ENCODE measurements at places on chromosomes 5 and 9.

DNA sequence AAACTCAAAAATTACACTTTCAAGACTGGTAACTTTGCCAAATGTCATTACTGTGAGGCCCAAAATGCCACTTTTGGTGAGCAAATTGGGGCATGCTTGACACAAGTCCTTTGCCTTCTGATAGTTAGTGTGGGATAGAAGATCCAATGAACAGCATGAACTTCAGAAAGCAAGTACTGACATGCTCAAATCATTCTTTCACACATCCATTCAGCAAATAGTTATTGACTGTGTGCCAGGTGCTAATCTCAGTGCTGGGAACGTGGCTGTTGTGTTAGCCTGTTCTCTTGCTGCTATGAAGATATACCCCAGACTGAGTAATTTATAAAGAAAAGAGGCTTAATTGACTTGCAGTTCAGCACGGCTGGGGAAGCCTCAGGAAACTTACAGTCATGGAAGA lies 247.0 kb downstream of the CHSY3 start:
- DNase-seq: no peak

GRCh38 chr9:107693625-107694326 lies 204.2 kb upstream of the KLF4 start:
- no peak for DNase-seq

GRCh38 chr9:129582855-129583254 lies 38.0 kb downstream of the C9orf50 start:
- DNase-seq: no peak

DNA sequence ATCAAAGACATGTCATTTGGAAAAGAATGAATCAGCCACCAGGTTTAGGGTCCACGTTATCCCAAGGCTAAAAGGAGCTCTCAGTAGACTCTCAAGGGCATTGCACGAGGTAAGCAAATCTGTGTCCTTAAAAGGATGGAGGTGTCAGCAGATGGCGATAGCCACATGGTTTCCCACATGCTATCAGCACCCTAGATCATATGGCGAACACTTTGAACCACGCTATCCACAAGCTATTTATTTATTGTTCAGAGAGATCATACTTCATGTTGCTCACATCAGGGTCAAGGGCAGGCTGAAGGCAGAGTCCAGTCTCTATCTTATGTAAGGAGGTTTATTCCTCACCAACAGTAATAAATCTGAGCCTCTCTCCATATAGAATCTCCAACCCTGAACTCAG lies 43.7 kb downstream of the CDH6 start:
- no peak for DNase-seq

DNA sequence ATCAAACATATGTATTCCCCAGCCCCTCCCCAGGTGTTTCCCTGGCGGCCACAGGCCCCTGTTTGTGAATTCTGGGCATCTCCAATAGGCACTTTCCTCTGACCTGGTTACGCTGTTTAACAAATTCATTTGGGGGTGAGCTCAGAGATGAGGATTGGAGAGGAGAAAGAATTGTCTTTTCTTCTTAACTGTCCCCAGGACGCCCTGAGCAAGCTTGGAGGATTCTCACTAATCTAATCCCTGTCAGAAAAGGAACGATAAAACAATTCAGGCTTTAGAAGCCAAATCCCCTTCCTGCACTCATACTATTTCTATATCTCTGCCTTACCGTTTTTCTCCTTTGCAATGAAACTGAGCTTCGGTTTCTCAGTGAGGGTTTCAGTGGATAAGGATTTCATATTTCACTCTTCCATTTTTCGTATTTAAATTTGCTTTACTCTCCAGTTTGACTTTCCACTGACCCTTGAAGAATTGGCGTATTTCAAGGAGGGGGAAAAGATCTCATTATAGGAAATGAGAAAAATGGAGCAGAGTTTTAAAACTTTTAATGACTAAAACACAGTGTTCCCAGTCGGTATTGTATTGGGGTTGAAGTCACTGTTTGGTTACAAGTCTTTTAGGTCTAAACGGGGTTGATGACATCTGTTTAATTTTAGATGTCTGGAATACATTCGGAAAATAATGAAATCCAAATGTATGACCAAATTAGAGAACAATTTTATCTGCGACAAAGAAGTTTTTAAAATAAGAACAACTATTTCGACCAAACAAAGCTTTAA lies 180.1 kb downstream of the MACROH2A1 start:
- no peak for DNase-seq

DNA sequence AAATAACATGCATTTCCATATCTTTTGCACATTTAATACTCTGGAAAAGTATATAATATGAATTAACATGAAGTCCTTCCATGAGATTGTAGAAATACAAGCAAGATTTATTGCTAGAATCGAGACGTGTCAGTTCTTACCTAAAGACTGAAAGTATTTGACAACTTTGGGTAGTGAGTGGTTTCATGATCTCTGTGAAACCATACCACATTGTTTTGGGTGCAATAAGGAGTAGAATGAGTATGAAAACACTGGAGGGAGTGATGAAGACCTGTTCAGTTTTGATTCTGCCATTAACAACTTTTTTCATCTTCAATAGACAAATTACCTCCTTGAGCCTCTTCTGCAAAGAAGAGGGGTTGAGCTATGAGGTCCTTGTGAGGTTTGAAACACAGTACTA lies 133.7 kb downstream of the NUDT12 start:
- DNase-seq: no peak

DNA sequence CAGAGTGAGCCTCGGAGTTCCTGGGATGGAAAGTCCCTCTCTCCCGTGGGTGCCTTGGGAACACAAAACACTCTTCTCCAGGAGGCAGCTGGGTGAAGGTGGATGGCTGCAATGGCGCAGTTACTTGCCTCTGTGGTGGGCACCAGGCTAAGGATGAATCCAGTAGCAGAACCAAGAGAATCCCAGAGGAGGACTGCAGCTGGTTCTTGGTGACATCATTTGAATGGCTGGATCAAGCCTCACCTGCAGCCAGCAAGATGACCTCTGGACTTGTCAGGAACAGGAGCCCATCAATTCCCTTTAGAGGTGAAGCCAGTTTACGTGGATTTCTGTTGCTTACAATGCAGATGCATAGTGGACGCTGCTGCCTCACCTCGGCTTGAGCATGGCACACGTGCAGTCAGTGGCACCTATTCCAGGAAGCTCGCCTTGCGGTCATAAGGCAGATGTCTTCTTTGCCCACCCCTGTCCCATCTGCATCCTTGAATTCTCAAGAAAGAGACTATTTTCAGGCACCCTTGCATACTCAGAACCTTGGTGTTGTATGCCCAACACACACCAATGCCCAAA lies 34.1 kb upstream of the ADAMTS2 start:
- DNase-seq: no peak

DNA sequence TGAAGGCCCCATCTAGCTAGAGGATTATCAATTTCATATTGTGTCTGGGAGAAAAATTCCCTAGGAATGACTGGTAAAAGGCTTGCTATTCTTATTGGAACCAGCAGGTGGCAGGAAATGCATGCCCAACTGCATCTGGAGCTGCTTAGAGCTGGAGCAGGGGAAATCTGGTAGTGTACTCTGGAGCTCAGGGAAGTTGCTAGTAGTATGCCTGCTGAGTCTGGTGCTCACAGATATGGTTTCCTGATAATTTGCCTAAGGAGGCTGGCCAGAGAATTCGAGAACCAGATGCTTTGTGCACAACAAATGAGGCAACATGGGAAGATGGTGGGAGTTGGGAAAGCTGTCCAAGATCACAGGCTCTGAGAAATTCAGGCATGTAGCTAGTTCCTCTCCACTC lies 53.7 kb downstream of the G3BP1 start:
- DNase-seq: peak; percentile 57

DNA sequence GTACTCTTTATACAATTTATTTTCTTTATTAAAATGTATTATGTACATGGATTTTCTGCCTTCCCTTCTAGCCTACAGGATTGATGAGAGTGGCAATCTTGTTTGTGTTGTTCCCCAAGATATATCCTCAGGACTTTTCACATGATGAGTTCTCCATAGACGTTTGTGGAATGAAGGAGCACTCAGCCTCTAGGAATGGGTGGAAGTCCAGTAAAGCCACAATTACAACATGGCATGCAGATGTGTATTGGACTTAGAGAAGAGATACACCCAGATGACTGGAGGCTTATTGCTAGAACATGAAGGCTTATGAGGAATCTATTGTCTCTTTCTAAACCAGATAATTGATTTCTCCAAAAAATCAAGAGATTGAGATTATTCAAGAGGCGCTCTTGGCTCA lies 8.2 kb upstream of the DOCK2 start:
- DNase-seq: no peak

DNA sequence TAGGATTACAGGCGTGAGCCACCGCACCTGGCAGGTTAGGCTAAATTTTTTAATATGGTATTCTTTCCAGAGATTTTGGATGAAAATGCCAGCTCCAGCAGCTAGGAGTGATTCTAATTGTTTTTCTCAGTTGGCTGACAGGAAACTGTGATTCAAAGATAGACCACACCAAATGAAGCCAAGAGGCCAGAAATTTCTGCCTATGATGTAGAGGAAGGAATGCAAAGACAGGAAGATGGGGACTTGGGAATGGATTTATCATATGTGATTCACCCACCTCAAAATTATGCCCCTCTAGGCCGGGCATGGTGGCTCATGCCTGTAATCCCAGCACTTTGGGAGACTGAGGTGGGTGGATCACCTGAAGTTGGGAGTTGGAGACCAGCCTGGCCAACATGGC lies 53.3 kb downstream of the UGCG start:
- no peak for DNase-seq

- no peak for DNase-seq
These were observed 4.0 kb downstream of the PTGES2 start for GRCh38 chr9:128123451-128124080.

- no peak for DNase-seq
These were observed 1072.3 kb upstream of the DMAC1 start for GRCh38 chr9:8871796-8872445.

DNA sequence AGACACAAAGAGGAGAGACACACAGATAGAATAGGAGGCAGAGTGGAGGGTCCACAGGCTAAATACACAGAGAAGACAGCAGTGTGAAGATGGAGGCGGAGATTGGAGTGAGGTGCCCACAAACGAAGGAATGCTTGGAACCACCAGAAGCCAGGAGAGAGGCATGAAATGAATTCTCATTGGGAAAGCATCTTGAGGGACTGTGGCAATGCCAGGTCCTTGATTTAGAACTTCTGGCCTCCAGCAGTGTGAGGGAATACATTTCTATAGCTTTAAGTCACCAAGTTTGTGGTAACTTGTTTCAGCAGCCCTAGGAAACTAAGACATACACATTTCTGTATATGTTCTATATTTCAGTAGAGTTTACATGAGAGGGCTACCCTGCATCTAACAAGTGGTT lies 396.6 kb upstream of the ZNF608 start:
- DNase-seq: no peak

- no peak for DNase-seq
These were observed 151.9 kb downstream of the EBF1 start for GRCh38 chr5:158947846-158948245.

GRCh38 chr5:448766-449090 lies 5.8 kb downstream of the EXOC3 start:
- no peak for DNase-seq

- no peak for DNase-seq
These were observed 93.2 kb upstream of the CPEB4 start for GRCh38 chr5:173794901-173795416.

- peak; percentile 41 for DNase-seq
These were observed 213.3 kb downstream of the CDK5RAP2 start for GRCh38 chr9:120366644-120367019.

- DNase-seq: no peak
These were observed 5.9 kb downstream of the CYFIP2 start for GRCh38 chr5:157271740-157272271.

All from iPS DF 6.9 (cell line).